ENCODE measurements at places on chromosomes 2 and 18. TPM values are rescaled to one million over a fixed set of nuclear protein-coding genes. Genes with fewer than 3 reads are reported as not detected.

The ACTG2 gene
- total RNA-seq: 2.2 TPM

DNA sequence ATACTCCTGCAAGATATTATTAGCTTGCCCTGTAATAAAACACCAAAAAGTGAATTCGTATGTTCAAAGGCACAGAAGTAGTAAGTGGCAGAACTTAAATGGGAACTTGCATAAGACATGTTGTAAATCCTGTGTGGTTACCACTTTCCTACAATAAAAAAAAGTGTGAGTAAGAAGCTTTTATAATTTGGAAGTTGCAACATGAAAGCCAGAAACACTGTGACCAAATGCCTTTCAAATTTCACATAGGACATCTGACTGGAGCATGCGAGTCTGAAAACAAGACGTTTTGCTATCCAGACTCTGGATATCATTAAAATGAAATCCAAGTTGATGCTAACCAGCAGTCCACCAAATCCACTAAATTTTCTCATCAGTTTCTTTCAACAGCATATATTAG lies 886.2 kb upstream of the NRXN1 start:
- no peak for DNase-seq

The RHBDD1 gene
- 21.1 TPM for total RNA-seq

The GAL3ST2 gene
- not detected for total RNA-seq

All from pancreas (tissue), 10 donors.